ENCODE measurements at places on chromosomes 1 and 21. TPM values are rescaled to one million over a fixed set of nuclear protein-coding genes. Genes with fewer than 3 reads are reported as not detected.

Gene COG2
- 36.3 TPM for total RNA-seq

Gene KRTAP10-4
- not detected for total RNA-seq

Gene LTN1
- total RNA-seq, result 51.3 TPM

Gene LRRC53
- not detected for total RNA-seq

Gene OPRD1
- total RNA-seq, result 0.31 TPM

Gene RAB3B
- 8.4 TPM for total RNA-seq

Gene MEX3A
- total RNA-seq, result 42.4 TPM

Gene TMPRSS3
- total RNA-seq, result not detected

Gene OR2T35
- total RNA-seq, result not detected

Gene CRYAA
- not detected for total RNA-seq

Gene EFCAB14
- total RNA-seq, result 13.6 TPM

Gene CD48
- total RNA-seq, result 1.1 TPM

Gene PDZK1
- 0.78 TPM for total RNA-seq

Gene FCN3
- not detected for total RNA-seq

Gene BGLAP
- total RNA-seq, result not detected

Gene TENT5C
- total RNA-seq, result 4.7 TPM
